Gastroesophageal sphincter (tissue), 4 donors: ENCODE measurements at places on chromosomes 4 and X.

DNA sequence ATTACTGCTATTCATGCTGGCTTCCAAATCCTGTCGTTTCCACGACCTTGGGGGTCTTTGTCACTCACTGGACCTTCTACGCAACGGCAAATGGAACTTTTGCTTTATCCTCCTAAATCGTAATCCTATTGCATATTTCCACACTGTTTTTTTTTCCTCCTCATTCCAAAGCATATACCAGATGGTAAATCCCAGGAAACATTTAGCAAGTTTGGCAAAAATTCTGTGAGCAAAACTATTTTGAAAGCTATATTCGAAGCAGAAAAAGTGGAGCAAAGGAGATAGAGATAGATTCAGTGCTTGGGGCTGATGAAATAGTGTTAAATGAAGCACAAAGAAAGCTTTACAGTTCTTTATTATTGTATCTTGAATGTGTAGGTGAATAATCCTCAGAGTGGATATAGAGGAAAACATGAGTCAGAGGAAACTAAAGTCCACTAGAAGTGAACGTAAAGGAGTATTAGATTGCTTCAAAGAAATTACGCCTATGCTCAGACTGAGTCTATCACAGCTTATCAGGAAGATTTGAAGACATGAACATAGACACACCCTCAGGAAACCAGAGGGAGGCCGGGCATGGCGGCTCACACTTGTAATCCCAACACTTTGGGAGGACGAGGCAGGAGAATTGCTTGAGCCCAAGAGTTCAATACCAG lies 50.2 kb upstream of the FAM9A start:
- H3K4me3 ChIP-seq = no peak overlapping the region
- no peak for ATAC-seq
- no peaks in the 10 kb centered on the region for H3K36me3 ChIP-seq
- H3K27me3 ChIP-seq = no peaks in the 10 kb centered on the region
- H3K27ac ChIP-seq = no peak overlapping the region
- no peaks in the 10 kb centered on the region for H3K4me1 ChIP-seq

DNA sequence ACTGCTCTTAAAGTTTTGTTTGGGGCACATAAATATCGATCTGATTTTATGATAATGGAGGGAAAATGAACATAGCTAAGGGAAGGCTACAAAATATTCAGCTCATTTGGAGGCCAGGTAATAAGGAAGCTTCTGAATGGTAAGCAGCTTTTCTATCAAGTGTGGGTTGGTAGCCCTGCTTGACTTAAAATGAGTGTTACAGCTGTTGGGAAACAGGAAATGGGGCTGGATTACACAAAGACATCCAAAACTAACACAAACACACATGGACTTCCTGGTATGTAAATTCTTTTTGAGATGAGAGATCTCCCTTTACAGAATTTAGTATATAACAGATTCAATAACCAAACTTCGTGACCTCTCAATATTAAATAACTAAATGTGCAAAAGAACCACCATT lies 58.0 kb downstream of the FGF16 start:
- peaks cover 26% of the 10 kb centered on the region for H3K36me3 ChIP-seq
- no peak overlapping the region for H3K27ac ChIP-seq
- no peak for ATAC-seq
- H3K27me3 ChIP-seq = no peaks in the 10 kb centered on the region
- no peak overlapping the region for H3K4me3 ChIP-seq

GRCh38 chr4:93841803-93842345 lies 13.3 kb downstream of the ATOH1 start:
- peaks cover 24% of the 10 kb centered on the region for H3K27me3 ChIP-seq
- H3K4me3 ChIP-seq = no peak overlapping the region

GRCh38 chr4:187064033-187064432 lies 340.4 kb upstream of the FAT1 start:
- no peak for ATAC-seq
- H3K27me3 ChIP-seq = no peaks in the 10 kb centered on the region
- H3K36me3 ChIP-seq = no peaks in the 10 kb centered on the region

DNA sequence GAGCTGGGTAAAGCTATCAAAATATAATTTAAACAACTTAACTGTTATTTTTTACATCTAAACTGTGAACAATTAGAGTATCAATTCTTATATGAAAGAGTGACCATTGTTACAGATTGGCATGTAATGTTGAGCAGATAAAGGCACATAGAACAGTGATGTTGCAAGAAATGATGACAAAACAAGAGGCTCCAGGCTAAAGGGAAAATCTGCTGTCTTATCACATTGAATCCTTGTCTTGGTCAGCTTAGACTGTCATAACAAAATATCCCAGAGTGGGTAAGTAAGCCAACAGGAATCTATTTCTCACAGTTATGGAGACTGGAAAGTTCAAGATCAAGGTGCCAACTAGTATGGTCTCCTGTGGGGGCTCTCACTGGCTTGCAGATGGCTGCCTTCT lies 154.1 kb upstream of the PPP3CA start:
- no peaks in the 10 kb centered on the region for H3K4me1 ChIP-seq
- H3K27ac ChIP-seq = no peak overlapping the region
- no peak for ATAC-seq
- H3K4me3 ChIP-seq = no peak overlapping the region
- no peaks in the 10 kb centered on the region for H3K27me3 ChIP-seq

- H3K4me3 ChIP-seq = no peak overlapping the region
- no peaks in the 10 kb centered on the region for H3K36me3 ChIP-seq
- H3K27me3 ChIP-seq = no peaks in the 10 kb centered on the region
Measured at GRCh38 chr4:155674669-155675071, 8.0 kb downstream of the GUCY1A1 start.

DNA sequence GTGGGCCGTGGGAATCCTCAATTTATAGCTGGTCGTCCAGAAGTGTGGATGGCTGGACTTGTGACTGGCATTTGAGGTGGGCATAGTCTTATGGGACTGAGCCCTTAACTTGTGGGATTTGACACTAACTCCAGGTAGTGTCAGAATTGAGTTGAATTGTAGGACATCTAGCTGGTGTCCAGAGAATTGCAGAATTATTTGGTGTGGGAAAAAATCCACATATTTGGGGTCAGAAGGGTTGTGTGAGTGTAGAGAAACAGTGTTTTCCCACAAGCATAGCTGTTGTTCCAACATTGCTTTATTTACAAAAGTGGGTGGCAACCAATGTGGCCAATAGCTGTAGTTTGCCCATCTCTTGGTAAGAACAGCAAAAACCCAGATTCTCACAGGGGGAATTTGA lies 91.3 kb downstream of the MOSPD2 start:
- H3K4me1 ChIP-seq = no peaks in the 10 kb centered on the region
- H3K4me3 ChIP-seq = no peak overlapping the region
- H3K36me3 ChIP-seq = no peaks in the 10 kb centered on the region
- no peak for ATAC-seq
- H3K27ac ChIP-seq = no peak overlapping the region
- H3K27me3 ChIP-seq = no peaks in the 10 kb centered on the region

GRCh38 chr4:43132010-43132582 lies 239.6 kb downstream of the GRXCR1 start:
- H3K36me3 ChIP-seq = no peaks in the 10 kb centered on the region
- no peaks in the 10 kb centered on the region for H3K27me3 ChIP-seq
- H3K4me1 ChIP-seq = no peaks in the 10 kb centered on the region

DNA sequence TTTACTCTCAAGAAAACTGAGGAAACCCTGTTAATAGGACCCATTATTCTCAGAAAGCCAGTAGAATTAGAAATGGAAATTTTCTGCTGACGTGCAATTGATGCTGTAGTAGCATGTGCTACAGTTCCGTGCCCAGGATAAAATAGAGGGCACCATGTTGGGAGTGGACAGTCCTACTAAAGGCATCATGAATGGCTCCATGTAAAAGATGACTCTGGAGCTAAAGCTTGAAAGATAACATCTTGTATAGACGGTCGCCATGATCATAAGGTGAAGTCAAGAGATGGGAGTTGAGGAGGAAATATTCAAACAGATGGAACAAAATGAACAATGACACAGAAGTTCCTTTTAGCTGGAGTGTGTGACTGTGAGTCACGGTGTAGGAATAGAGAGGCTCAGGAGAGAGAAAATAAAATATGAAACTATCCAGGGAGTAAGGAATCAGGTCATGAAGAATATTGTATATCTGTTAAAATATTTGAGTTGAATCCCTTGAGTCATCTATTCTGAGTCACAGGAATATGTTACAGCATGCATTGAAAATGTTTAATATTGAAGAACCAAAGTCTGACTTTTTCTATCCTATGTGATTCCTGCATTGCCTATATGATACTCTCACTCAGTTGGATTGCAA lies 31.8 kb downstream of the ANXA10 start:
- no peak overlapping the region for H3K27ac ChIP-seq
- no peaks in the 10 kb centered on the region for H3K4me1 ChIP-seq
- H3K4me3 ChIP-seq = no peak overlapping the region
- no peak for ATAC-seq
- H3K27me3 ChIP-seq = no peaks in the 10 kb centered on the region

GRCh38 chrX:123083924-123084323 lies 100.2 kb upstream of the GRIA3 start:
- no peak for ATAC-seq
- no peaks in the 10 kb centered on the region for H3K27me3 ChIP-seq
- H3K36me3 ChIP-seq = no peaks in the 10 kb centered on the region
- H3K27ac ChIP-seq = no peak overlapping the region
- H3K4me1 ChIP-seq = no peaks in the 10 kb centered on the region
- no peak overlapping the region for H3K4me3 ChIP-seq

- no peak overlapping the region for H3K4me3 ChIP-seq
- H3K4me1 ChIP-seq = no peaks in the 10 kb centered on the region
- H3K27ac ChIP-seq = no peak overlapping the region
- ATAC-seq = no peak
- no peaks in the 10 kb centered on the region for H3K27me3 ChIP-seq
Measured at GRCh38 chr4:45554423-45554822, 569.4 kb downstream of the GABRG1 start.

GRCh38 chr4:143382596-143382995 lies 45.9 kb downstream of the GAB1 start:
- H3K4me1 ChIP-seq = peaks cover 99% of the 10 kb centered on the region
- H3K27me3 ChIP-seq = no peaks in the 10 kb centered on the region
- no peaks in the 10 kb centered on the region for H3K36me3 ChIP-seq
- H3K4me3 ChIP-seq = no peak overlapping the region
- H3K27ac ChIP-seq = peak overlapping the region; percentile 95

- H3K4me1 ChIP-seq = peaks cover 11% of the 10 kb centered on the region
- no peak for ATAC-seq
- H3K36me3 ChIP-seq = peaks cover 30% of the 10 kb centered on the region
- H3K27me3 ChIP-seq = no peaks in the 10 kb centered on the region
Measured at GRCh38 chr4:112418092-112418491, 97.9 kb downstream of the NEUROG2 start.

GRCh38 chr4:75371915-75372314 lies 142.3 kb downstream of the RCHY1 start:
- no peak overlapping the region for H3K27ac ChIP-seq
- ATAC-seq = no peak
- H3K4me3 ChIP-seq = no peak overlapping the region
- H3K36me3 ChIP-seq = no peaks in the 10 kb centered on the region

DNA sequence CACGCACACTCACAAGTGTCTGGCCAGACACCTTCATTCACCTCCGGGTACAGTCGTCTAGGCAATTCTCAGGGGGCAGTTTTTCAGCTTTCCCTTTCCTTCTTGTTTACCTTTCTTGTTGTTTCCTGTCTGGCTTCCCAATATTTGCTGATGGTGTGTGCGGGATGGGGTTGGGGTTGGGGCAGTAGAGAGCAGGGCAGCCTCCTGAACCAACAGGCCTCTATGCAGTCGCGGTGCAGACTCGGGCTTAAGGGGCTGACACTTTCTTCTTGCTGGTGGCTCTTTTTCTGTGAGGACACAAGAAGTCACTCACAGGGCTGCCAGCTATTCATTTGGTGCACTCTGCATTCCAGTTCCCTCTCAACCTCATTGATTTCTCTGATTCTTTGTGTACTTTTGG lies 56.4 kb downstream of the NBDY start:
- no peak for ATAC-seq
- no peak overlapping the region for H3K4me3 ChIP-seq
- H3K27me3 ChIP-seq = no peaks in the 10 kb centered on the region
- peaks cover 6% of the 10 kb centered on the region for H3K4me1 ChIP-seq
- no peaks in the 10 kb centered on the region for H3K36me3 ChIP-seq
- H3K27ac ChIP-seq = no peak overlapping the region

GRCh38 chrX:14670819-14671218 lies 141.5 kb downstream of the GLRA2 start:
- H3K27me3 ChIP-seq = no peaks in the 10 kb centered on the region
- H3K4me1 ChIP-seq = no peaks in the 10 kb centered on the region
- H3K27ac ChIP-seq = no peak overlapping the region
- no peak for ATAC-seq
- H3K4me3 ChIP-seq = no peak overlapping the region

- ATAC-seq = no peak
- no peaks in the 10 kb centered on the region for H3K4me1 ChIP-seq
- H3K27me3 ChIP-seq = no peaks in the 10 kb centered on the region
- H3K27ac ChIP-seq = no peak overlapping the region
- no peak overlapping the region for H3K4me3 ChIP-seq
Measured at GRCh38 chrX:103428525-103428924, 52.2 kb downstream of the BEX3 start.

DNA sequence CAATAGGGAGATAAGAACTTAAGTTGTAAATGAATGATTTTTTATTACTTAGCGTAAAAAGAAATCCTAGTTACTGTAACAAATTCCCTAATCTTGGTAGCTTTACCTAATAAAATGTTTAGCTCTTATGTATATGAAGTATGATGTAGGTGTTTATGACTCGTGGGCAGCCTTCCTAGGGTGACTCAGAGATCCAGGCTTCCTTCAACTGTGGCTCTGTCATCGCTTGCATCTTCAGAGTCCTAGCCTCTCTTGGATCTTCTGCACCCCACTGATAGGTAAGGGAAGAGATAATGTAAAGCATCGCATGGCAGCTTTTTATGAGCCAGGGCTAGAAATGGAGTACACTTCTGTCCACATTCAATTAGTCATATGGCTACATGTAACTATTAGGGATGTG lies 165.6 kb upstream of the GLRA2 start:
- no peaks in the 10 kb centered on the region for H3K36me3 ChIP-seq
- H3K27ac ChIP-seq = no peak overlapping the region
- H3K4me1 ChIP-seq = no peaks in the 10 kb centered on the region
- no peak for ATAC-seq

DNA sequence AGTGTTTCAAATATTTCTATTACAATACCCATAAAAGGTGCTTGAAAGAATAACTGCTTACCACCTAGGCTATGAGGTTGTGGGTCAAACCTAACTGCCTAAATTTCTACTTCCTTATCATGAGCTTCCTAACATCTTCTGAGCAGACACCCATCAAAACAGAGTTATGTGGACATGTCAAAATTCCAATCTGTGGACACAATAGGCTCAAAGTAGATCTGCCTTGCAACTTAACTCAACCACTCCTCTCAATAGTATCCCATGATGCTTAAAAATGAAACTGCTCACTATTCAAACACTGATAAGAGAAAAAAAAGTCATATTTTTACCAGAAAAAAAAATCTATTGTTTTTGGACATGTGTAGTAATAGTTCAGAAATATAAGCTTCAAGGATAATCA lies 462.7 kb downstream of the INPP4B start:
- H3K4me3 ChIP-seq = no peak overlapping the region
- H3K27ac ChIP-seq = no peak overlapping the region
- no peak for ATAC-seq
- no peaks in the 10 kb centered on the region for H3K36me3 ChIP-seq

DNA sequence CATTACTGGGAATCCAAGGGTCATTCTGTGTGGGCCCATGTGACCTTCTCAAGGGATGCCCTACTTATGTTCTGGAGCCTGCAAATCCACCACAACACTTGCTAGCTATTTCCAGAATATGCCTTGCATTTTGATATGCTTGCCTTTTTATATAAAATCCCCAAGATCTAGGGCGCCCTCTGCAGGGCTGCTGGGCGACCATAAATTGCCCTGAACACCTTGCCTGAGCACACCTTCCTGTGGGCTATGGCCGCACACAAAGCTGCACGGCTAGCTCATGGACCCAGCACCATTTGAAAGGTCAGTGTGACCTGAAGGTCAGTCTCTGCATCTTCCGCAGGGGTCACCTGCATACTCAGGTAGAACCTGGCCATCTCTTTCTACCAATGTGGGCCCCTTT lies 311.7 kb downstream of the NLGN4X start:
- no peaks in the 10 kb centered on the region for H3K27me3 ChIP-seq
- no peak overlapping the region for H3K27ac ChIP-seq
- H3K4me1 ChIP-seq = no peaks in the 10 kb centered on the region
- no peaks in the 10 kb centered on the region for H3K36me3 ChIP-seq
